Stimulated activated CD4-positive, alpha-beta T cell treated with anti-CD3 and anti-CD28 coated beads, Interleukin-1b, Interleukin-23, amount 100 ng/mL, for 1 hour (primary cell): ENCODE measurements at places on chromosomes 2 and 18.

DNA sequence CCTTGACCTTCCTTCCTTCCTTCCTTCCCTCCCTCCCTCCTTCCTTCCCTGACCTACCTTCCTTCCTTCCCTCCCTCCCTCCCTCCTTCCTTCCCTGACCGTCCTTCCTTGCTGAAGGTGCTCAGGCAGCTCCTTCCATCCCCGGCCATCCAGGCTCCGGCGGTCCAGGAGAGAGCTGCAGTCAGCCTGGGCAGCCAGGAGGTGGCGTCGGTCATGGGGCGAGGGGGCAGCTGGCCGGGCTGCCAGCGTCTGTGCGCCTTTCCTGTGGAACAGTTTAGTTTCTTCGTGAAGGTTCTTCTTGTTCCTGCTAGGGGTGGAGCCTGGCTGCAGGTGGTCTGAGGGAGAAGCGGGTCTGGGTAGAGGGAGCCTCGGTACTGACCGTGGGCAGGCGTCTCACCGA is 15.7 kb downstream of the GPR35 start:
- no peak for DNase-seq

- DNase-seq = no peak
Observed at GRCh38 chr2:100627330-100628300, 64.8 kb downstream of the PDCL3 start.

- no peak for DNase-seq
Observed at GRCh38 chr2:118856330-118856977, 9.0 kb upstream of the EN1 start.

- DNase-seq = no peak
Observed at GRCh38 chr2:138291805-138292204, 209.8 kb upstream of the SPOPL start.
